ENCODE measurements at places on chromosomes 7 and 10.

DNA sequence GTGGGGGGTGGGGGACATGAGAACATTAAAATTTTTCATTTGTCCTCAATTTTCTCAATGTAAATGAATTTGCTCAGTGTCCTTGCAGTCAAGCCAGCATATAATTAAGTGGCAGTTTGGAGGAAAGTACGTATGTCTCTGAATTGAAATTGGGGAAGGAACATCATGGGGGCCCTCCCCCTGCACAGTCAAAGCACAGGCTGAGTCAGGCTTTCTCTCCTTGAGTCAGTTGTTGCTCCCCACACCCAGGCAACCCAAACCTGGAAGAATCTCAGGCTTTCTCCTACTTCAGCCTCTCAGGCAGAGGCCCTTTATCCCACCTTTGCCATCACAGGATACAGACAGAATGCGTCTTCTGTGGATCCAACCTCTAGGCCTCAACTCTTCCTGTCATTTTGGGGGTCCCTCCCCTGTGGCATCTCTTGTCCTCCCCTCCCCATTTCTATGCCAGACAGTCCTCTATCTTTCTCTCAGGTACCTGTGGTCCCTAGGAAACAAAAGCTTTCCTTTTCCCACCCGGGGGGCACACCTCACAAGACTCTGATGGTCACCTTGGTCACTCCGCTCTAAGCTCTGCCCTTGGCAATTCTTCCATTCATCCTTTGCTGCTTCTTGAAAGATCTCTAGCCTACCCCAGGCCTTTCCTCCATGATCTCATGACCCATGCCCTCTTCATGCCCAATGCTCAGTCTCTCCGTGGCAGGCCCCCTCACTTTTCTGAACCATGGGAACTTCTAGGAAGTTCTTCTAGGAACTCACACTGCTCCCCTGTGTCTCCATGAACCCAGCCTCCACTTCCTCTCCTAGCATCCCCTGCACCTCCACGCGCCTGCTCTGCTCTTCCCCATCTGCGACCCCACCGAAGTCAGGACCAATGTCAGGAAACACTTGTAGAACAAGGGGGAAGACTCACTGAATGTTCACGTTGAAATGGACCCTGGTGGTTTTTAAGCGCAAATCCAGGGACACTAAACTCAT, 40.4 kb downstream of the CREB3L2 start:
- DNase-seq = no peak

- no peak for DNase-seq
These were observed 85.0 kb upstream of the FAM180A start for GRCh38 chr7:135833642-135834041.

DNA sequence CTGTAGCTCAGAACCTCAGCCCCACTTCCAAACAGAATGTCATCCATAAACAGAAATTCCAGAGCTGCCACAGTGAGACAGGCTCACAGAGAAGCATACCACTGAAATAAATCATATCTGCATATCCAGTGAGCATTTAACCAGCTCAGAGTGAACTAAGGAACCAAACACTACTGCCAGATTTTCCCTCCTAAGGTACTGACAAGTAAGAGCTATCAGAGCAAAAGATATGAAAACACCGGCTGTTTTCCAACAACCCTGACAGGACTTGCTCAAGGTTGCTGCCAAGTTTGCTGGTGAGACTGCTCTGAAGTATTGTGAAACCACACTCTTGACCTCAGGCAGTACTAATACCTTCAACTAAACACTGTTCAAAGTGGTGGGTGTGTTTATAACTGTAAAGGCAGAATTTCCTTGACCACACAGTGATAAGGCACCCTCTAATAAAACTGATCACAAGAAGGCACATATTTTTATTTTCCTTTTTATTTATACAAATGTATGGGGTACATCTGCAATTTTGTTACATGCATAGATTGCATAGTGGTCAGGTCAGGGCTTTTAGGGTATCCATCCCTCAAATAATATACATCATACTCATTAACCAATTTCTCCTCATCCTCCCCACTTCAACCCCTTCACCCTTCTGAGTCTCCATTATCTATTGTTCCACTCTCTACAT, 18.3 kb downstream of the SGMS1 start:
- DNase-seq = no peak

DNA sequence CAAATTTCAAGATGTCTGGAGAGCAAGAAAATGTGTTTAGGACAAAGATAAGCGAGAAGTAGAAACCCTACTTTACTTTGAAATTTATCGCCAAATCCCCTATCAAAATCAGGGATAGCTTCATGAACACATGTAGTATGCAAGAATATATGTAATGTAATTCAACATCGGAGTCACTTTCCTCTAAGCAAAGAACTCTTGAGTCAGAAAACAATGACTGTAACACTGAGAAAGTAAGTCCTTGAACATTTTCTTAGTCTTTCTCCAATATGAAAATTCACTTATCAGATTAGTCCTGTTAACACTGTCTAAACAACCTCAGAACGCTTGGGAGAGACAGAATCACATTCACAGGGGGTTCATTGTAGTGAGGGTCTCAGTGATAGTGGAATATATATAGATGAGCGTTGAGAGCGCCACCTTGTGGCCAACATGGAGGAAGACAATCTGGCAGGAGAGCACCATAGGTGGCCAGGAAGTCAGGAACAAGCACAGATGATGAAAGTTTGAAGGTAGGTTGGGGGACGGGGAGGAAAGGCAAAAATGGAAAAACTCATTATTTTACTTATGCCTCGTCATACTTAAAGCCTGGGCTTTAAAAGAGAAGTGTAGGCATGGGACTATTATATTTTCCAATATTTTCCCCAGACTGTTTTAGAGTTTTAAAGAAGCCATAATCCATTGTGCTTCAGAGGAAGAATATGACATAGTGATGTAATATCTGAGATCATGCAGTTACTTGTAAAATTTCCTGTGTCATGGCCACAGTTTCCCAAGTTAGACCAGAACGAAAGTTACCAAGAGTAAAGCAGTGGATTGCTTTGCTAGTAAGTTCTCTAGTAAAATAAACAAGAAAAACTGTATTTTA, 115.5 kb upstream of the GNAI1 start:
- peak; percentile 8 for DNase-seq

- no peak for DNase-seq
These were observed 234.7 kb downstream of the CAMK1D start for GRCh38 chr10:12583891-12584595.

DNA sequence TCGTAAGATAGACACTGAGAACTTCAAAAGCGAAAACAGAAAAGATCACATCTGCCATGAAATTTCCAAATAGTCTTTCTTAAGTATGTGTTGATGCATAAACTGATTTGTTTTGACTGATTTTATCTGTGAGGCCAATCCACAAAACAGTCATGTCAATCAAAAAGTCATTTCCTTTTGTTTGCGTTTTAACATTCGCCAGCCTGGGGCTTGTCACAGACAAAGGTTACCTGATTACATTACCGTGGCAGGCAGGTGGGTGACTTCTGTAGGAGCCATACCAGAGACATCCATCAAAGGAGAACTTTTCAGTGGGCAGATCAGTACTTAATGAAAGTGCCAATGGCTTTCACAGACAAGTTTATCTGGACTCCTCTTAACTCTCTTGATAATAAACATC, 45.5 kb upstream of the BET1 start:
- no peak for DNase-seq

GRCh38 chr7:70056363-70056762, 458.1 kb downstream of the AUTS2 start:
- no peak for DNase-seq

GRCh38 chr10:120426306-120426705, 30.7 kb upstream of the PLPP4 start:
- DNase-seq = no peak

DNA sequence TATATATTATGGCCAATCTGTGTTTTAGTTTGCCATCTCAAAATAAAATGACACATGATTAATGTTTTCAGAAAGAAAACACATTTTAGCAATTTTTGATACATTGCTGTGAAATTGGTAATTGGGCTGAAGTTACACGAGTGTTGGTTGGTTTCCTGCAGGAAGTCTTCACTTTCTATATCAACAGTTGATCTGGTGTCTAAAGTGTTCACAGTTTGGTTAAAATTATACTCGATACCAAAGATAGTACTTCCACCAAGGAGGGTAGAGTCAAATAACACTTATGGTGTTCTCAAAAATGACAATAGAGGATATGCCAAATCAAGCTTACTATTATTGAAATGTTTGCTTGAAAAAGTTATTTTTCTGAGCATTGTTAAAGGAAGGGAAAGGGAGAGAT, 120.3 kb upstream of the GLCCI1 start:
- DNase-seq = no peak

DNA sequence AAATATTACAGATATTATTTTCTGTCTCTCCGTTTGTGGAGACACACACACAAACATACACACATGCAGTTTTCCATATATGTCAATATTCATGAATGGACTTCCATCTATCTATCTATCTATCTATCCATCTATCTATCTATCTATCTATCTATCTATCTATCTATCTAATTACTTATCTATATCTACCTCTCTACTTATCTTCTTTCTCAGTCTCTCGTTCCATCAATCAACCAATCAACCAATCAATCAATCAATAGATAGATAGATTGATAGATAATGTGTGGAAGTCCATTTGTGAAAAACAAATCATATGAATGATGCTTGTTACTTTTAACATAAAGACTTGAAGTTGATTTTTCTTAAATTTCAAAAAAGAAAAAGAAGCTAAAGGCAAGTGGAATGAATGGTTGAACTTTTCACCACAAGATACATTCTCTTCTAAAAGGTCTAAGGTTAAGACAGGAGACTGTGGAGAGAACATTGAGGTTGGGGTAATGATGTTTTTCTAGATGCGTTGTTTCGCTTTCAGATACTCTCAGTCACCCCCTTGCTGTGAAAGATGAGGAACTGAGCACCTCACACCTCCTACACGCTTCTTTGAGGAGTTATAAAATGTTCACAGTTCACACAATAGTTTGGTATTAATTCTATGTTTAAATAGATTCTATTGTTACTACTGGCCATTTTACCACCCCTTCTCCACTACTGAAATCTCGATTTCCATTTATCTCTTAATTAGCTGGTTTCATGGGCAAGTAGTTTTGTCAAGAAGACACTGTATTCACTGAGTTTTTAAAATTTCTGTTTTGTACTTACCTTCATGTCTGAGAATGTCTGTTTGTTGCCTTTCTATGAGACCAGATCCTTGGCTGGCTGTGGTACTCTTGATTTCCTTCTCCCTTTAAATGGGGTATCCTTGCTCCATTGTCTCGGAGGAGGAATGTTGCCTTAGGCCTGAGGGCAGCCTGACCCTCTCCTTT, 114.1 kb downstream of the EMX2 start:
- no peak for DNase-seq

GRCh38 chr10:3779158-3779741, 5.8 kb downstream of the KLF6 start:
- no peak for DNase-seq

GRCh38 chr7:140003913-140004382, 58.8 kb downstream of the PARP12 start:
- DNase-seq = peak; percentile 8

- DNase-seq = no peak
These were observed 22.2 kb downstream of the SPAG6 start for GRCh38 chr10:22367471-22367870.

DNA sequence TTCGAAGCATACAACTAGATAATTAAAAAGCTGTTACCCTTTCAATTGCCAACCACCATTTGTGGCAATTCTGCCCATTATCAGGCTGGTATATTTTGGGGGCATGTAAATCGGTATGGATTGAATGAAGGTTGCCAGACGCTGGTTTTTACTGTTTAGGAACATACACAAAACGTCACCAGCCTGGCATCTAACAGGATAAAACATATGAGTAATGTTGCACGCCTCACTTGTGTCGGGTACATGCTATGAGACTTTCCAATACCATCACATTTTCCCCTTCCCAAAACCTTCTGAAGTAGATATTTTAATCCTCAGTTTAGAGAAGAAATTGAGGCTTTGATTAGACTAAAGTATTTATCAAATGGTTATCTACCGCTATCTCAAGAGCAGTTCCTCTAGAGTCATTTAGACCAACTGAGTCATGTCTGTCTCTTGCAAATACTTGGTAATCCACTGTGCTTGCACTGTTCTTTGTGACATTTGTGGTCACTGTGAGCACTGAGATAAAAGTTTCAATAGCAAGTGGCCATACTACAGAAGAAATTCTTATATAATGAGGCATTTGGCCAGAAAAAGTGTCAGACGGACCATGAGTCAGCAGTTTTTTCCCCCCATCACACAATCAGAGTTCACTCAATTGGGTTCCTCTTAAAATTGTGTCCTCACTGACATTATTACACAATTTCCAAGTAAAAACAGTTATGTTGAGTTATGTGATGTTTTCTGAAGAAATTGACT, 498.7 kb downstream of the NXPH1 start:
- no peak for DNase-seq

DNA sequence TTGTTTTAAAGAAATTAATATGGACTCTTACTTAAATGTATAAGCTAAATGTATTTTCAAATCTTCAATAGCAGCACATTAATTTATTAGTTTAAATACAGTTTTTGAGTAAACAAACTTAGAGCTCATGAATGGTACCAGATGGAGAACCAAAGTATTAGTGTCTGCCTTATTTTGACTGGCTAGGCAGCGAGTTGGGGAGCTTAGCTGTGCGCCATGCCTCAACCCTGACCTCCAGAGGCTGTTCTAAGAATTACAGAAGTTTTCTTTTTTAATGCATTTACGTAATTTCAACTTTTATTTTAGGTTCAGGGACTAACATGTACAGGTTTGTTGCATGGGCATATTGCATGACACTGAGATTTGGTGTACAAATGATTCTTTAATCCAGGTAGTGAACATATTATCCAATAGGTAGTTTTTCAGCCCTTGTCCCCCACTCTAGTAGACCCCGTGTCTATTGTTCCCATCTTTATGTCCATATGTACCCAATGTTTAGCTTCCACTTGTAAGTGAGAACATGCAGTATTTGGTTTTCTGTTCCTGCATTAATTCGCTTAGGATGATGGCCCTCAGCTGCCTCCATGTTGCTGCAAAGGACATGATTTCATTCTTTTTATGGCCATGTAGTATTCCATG, 166.8 kb downstream of the IQUB start:
- no peak for DNase-seq

- no peak for DNase-seq
These were observed 288.8 kb upstream of the NFE2L3 start for GRCh38 chr7:25863005-25863728.

DNA sequence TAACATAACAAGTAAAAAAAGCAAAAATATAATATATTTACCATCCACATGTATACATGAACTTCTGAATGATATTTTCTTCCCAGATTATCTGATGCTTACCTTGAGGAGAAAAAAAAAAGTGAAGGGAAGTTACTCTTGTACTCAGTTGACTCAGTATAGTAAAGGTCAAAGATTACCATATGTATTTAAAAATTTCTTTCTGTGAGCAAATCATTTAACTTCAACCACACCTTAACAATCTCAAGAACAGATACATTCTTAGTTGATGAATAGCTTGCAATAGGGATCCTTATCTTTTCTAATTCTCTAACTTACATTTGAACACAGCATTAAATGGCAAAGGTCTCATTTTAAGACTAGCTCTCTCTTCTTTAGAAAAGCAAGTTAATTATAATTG, 29.8 kb downstream of the PRR15 start:
- no peak for DNase-seq

DNA sequence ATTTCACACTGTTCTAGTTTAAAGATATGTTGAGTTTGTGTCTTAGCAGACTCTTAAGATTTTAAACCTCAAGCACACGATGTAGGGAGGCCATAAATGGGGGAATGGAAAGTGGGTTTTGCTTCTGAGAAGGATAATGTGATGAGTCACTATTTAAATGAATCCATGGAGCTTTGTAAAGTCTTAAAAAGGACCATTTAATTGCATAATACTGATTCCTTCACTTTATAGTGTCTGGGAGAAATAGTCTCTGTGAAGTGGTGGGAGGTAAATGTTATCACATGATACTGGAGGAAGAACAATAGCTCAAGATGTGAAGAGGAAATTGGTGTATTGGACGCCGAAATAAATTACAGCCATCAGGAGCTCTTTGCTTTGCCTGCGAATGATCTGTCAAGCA, 84.0 kb upstream of the MYO3A start:
- DNase-seq = no peak

Data from stimulated activated CD4-positive, alpha-beta T cell treated with anti-CD3 and anti-CD28 coated beads, Interleukin-12 subunit alpha, Interleukin-12 subunit beta, amount 100 ng/mL, for 4 hours (primary cell).